ENCODE measurements at places on chromosomes 16 and 17.
A peak's percentile ranks its signal among the peaks of the same experiment; 100 is the strongest.

- peak; percentile 32 for DNase-seq
Measured at GRCh38 chr17:48732688-48733629, 4.4 kb upstream of the HOXB13 start.

- DNase-seq = no peak
Measured at GRCh38 chr16:57413733-57414132, 9.2 kb downstream of the CCL17 start.

DNA sequence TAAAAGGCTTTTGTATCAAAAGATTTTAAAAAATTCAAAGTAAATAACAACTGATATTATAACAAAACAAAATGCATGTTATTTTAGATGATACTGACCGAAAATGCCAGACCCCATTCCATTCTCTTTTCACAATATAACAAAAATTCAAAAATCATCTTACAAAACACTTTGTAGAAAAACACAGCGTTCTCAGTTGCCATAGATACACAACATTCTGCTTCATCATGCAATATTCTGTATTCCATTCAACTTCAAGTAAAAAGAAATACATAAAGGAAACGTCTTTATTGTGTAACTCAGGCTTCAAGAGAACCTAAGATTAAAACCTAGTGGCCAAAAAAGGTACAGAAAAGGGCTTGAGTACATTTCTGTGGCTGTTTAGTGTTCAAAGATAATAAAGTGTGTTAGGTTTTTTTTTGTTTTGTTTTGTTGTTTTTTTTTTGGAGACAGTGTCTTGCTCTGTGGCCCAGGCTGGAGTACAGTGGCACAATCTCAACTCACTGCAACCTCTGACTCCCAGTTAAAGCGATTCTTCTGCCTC is 250.5 kb downstream of the CEP112 start:
- DNase-seq = no peak

- DNase-seq = peak; percentile 92
Measured at GRCh38 chr16:3509470-3509928, 8.7 kb downstream of the CLUAP1 start.

DNA sequence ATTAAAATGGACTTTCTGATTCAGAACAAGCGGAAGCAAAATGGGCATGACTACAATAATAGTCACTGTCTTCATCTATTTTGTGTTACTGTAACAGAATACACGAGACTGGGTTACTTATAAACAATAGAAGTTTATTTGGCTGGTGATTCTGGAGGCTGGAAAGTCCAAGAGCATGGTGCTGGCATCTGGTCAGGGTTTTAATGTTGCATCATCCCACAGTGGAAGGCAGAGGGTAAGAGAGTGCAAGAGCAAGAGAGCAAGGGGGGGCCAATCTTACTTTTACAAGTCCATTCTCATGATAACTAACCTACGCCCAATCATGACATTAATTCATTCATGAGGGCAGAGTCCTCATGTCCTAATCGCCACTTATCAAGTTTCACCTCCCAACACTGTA is 189.2 kb downstream of the TOX3 start:
- no peak for DNase-seq

DNA sequence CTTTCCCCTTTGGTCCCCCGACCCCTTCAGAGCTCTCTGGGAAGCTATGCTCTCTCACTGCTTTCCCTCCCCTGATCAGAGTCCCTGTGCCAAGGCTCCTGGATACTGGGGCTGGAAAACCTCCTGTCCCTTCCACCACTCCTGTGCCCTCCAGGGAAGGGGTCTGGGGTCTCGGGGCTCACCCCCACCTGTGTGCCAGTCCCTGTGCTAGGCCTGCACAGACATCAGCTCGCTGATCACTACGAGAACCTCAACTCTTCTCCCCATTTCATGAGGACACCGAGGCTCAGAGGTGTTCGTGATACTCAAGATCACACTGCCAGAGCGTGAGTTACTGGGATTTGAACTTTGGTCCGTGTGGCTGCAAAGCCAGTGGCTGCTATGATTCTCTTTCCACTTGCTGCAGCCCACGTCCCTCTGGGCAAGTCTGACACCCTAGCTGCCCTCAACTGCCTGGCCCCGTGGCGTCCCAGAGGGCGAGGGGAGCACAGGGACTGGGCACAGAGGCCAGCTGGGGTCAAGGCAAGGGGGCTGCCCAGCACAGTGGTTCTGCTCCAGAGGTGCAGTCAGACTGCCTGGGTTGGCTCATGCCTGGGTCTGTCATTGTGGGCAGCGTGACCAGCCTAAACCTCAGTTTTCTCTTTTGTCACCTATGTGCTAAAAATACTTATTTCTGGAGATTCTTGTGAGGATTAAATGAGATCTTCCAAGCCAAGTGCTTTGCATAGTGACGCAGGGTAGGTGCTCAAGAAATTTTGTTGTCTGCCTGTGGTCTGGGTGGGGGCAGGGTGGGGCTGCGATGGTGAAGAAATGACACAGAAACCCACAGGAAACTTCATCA is 43.8 kb upstream of the TOB1 start:
- peak; percentile 94 for DNase-seq

DNA sequence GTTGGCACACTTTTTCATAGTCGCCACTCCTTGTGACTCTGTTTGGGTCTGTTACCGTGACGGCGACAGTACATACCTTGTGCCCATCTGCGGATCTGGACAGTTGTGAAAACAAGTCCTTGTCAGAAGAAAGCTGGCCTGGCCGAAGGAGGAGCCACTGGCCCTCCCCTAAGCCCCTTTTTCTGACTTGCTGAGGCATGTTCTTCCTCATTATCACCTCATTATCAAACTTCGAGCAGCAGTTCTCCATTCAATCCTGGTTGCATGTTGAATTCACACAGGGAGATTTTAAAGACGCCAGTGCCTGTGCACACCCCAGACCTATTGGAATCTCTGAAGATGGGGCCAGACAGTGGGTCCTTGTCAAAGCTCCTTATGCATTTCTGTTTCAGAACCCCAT is 61.1 kb downstream of the CYLD start:
- DNase-seq = no peak

GRCh38 chr17:28500712-28501379 is 5.3 kb upstream of the FOXN1 start:
- DNase-seq = no peak

- no peak for DNase-seq
Measured at GRCh38 chr16:24930440-24930839, 84.7 kb downstream of the SLC5A11 start.

- no peak for DNase-seq
Measured at GRCh38 chr16:65579050-65579449, 457.2 kb upstream of the CDH11 start.

DNA sequence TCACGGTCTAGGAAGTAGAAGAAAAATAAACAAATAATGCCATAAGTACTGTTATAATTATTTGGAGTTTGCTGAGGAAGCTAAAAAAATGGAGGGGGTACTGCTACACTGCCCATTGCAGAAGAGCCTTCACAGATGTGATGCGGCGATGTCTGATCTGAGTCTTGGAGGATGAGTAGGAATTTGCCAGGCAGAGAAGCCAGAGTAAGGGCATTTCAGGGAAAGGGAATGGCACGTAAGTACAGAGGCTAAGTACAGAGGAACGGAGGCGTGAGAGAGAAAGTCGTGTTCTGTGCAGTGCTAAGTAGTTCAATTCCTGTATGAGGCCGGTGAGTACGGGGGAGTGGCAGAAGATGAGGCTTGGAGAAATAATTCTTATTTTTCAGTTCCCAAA is 741 bp upstream of the GRB2 start:
- peak; percentile 16 for DNase-seq

DNA sequence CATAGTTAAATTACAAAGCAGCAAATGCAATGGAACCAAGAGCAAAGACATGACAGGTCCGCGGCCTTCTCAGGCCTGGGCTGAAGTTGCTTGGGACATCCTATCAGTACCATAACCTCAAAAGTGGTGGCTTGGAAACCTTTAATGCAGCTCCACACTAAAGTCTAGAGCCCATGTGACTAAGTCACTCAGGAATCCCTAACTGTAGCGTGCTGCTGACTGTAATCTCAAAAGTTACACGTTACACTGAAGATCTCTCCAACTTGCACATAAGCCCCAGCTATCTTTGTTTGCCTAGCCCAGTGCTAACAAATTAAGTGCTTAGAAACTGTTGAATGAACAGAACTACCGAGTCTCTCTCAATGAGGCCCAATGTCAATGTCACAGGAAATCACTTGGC is 27.8 kb downstream of the NUP88 start:
- DNase-seq = no peak

- peak; percentile 75 for DNase-seq
Measured at GRCh38 chr16:67504031-67505021, 21.0 kb upstream of the AGRP start.

DNA sequence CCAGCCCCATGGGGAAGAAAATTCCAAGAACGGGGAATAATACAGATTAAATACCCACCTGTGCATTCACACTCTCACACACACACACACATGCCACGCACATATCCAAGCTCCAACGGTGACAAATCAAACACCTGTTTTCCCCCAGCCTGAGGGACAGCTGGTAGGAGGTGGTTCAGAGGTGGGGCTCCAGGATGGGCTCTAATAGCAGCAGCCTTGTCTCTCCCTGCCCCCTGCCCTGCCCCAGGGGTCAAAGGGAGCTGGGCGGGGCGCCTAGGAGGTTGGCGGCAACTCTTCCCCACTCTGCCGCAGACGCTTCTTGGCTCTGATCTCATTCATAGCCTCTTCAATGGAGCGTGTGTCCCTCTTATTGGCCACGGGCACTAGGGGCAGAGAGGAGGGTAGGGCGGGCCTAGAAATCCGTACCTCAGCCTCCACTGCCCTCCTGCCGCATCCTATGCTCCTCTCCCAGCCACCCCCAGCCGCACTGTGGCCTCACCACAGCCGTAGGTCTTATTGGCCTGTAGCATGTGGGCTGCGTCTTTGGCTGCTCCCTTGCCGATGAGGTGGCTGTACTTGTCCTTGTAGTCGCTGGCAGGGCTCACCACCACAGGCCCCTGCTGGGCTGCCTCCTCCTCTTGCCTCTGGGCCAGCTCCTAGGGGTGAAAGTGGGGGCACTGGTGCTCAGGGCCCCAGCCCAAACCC is 8.2 kb downstream of the SPAG7 start:
- DNase-seq = no peak

DNA sequence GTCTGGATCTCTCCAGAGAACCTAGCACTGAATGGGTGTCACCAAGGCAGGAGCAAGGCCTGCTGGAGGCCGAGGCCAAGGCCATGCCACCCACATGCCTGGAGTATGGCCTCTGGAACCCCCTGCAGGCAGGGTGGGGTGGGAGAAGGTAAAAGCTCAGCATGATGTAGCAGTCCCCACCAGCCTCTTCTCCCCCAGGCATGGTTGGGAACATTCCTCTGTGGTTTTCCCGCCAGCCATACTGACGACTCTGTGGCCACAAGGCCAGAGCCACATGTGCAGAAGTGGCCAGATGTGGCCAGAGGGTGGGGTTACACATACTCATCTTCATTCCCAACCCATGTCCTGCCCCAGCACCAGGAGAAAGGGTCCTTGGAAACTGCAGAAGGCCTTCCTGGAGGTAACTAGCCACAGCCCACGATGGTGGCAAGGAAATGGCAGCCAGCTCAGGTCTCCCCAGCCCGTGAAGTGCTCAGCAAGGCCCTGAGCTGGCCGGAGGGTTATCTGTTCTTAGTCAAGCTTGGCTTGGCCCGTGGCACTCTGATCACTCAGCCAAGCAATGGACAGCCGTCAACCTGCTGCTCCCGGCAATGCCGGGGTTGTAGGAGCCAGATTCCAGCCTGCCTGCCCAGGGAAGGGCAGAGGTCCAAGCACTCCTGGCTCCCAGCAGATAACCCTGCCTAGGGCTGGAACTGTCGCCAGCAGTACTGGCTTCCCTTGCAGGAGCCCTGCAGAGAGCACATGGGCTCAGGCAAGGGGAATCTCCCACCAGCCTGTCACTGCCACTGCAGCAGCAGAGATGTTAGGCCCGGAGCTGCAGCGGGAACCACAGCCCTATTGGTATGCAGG is 26.1 kb downstream of the HDAC5 start:
- no peak for DNase-seq

DNA sequence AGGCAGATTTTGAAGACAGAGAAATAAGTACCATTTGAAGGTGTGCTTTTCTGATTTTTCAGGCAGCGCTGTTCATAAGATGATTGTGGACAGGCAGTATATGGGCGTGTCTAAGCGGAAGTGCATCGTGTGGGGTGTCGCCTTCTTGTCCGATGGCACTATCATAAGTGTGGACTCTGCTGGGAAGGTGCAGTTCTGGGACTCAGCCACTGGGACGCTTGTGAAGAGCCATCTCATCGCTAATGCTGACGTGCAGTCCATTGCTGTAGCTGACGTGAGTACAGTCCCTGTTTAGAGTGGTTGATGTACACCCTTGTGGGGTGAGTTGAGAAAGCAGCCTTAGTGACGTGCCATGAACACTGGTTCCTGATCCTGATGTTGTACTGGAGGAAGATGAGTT is 10.7 kb downstream of the UTP4 start:
- DNase-seq = no peak

DNA sequence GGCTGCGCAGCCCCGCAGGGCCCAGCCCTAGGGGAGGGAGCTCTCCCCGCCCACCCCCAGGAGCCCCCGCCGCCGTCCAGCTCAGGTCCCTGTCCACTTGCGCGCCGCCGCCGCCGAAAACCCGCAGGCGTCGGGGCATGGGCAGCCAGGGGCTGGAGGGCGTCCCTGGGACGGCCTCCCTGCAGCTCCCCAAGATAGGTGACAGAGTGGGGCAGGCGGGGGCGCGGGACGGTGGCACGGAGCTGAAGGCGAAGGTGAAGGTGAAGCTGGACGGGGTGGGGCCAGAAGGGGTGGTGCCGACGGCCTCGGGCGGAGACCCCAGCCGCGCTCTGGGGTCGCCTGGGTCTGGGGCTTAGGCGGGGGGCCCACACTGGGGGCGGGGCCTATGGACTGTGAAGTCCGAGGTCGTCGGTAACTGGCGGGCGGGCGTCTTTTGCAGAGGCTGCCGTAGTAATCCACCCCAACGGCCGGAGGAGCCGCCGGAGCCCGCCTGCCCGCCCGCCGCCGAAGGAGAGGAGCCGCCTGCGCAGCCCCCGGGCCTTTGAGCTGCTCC is 27.2 kb downstream of the SREBF1 start:
- DNase-seq = no peak

GRCh38 chr17:74670329-74670728 is 42.4 kb downstream of the CD300LF start:
- no peak for DNase-seq

DNA sequence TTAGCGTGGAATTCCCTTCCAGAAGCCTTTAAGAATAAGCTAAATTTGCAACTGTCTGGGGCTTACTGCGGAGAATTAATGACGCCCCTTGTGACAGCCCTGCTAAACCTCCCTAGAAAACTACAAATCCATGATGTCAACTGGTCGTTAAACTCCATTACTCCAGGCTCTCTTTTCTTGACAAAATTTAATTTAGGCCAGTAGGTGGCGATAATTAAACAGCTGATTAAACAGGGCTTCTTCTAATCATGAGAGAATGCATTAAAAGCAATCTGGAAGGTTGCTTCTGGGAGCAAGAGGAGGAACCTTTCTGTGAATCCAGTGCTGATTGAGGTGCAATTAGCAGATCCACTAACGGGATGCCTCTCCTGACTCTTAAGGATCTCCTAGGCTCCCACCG is 8.1 kb upstream of the NLRP1 start:
- DNase-seq = no peak

Data from activated CD8-positive, alpha-beta T cell treated with anti-CD3 and anti-CD28 coated beads for 36 hours (primary cell).